ENCODE measurements at places on chromosomes 7 and 10. TPM values are rescaled to one million over a fixed set of nuclear protein-coding genes. Genes with fewer than 3 reads are reported as not detected.

Gene SH2D4B
- not detected for total RNA-seq

DNA sequence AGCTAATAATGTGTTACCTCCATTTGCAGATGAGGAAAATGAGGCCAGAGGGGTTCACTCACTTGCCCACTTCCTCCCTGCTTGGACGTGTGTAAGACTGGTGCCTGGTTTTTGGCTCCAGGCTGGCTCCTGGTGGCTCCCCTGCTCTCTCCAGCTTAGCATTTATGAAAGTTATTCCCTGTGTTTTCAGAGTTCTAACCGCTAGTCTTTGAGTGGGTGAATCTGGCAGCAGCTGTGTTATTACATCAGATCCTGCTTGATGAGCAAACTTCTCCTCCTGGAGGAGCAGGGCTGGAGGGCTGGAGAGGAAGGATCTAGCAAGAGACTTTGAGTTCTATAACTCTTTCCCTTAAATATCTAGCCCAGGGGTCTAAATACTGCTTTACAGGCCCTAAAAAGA is 80.9 kb upstream of the AGBL3 start:
- no peaks in the 10 kb centered on the region for H3K36me3 ChIP-seq
- H3K4me3 ChIP-seq: no peak overlapping the region
- no peaks in the 10 kb centered on the region for H3K27me3 ChIP-seq
- no peak overlapping the region for H3K27ac ChIP-seq
- no peaks in the 10 kb centered on the region for H3K4me1 ChIP-seq
- DNase-seq: no peak

DNA sequence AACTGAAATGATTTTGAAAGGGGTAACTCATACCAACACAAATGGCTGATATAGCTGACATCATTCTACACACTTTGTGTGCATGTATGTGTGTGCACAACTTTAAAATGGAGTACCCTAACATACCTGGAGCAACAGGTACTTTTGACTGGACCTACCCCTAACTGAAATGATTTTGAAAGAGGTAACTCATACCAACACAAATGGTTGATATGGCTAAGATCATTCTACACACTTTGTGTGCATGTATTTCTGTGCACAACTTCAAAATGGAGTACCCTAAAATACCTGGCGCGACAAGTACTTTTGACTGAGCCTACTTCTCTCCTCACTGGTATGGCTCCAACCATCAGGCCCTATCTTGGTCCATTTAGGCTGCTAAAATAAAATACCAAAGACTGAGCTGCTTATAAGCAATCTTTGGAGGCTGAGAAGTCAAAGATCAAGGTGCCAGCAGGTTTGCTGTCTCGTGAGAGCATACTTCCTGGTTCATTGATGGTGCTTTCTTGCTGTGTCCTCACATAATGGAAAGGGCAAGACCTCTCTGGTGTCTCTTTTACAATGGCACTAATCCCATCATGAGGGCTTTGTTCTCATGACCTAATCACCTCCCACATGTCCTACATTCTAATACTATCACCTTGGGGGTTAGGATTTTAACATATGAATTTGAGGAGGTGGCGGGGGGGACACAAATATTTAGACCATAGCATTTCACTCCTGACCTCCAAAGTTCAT is 173.3 kb downstream of the CFTR start:
- no peak for DNase-seq
- no peak overlapping the region for H3K27ac ChIP-seq
- no peaks in the 10 kb centered on the region for H3K27me3 ChIP-seq
- no peak overlapping the region for H3K4me3 ChIP-seq

DNA sequence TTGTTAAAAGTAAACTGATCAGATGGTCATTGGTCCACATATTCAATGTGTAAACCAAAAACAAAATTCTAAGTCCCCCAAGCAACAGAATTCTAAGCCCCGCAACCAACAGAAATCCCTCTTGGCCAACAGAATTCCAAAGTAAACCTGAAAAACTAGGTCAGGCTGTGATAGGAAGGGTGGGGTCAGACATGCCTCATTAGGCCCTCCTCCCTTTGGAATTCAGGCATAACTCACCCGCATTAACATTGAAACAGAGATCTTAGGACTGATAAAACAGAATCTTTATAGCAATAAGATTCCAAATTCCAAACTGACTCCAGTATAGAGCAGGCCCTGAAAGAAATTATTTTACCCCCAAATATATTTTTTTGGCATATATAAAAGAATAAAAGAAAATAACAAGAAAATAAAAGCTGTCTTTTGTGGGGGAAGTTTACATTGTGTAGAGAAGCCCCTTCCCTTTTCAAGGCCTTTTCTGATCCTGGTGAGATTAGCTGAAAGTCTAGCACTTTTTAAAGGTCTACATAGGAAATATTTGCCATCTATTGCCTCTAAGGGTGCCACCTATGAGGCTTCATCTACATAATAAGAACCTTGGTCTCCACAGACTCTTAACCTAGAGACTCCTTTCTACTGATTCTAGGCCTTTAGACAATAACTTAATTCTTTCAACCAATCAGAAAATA is 30.5 kb downstream of the GNAT3 start:
- no peaks in the 10 kb centered on the region for H3K4me1 ChIP-seq
- DNase-seq: no peak
- no peak overlapping the region for H3K4me3 ChIP-seq
- no peaks in the 10 kb centered on the region for H3K27me3 ChIP-seq
- no peak overlapping the region for H3K27ac ChIP-seq

DNA sequence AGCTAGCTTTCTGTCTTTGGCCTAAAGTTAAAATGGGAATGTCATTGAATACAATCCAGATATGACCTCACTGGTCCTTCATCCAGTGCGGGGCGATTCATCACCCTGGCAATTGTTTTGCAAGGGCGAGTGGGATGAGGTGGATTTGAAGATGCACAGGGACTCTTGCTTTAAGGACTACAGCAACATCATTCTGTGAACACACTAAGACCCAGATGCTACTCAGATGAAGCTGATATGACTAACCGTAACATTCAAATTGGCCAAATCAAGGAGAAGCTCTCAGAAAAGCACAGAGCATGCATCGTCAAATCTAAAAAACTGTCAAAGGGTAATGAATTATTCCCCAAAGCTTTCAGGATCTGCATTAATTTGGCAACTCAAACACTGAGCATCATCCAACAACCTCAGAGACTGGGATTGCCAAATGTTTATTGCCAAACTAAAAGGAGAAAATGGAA is 12.8 kb downstream of the CPA1 start:
- no peak overlapping the region for H3K27ac ChIP-seq
- H3K27me3 ChIP-seq: no peaks in the 10 kb centered on the region
- H3K4me1 ChIP-seq: no peaks in the 10 kb centered on the region
- no peak overlapping the region for H3K4me3 ChIP-seq
- no peaks in the 10 kb centered on the region for H3K36me3 ChIP-seq
- DNase-seq: no peak

Gene BEND7
- total RNA-seq: not detected

Gene GBX1
- total RNA-seq: not detected

GRCh38 chr7:146494952-146495596 is 378.5 kb downstream of the CNTNAP2 start:
- no peaks in the 10 kb centered on the region for H3K4me1 ChIP-seq
- no peaks in the 10 kb centered on the region for H3K36me3 ChIP-seq
- no peaks in the 10 kb centered on the region for H3K27me3 ChIP-seq
- DNase-seq: no peak
- H3K27ac ChIP-seq: no peak overlapping the region

Gene RPA3
- total RNA-seq: 33.6 TPM

Gene AMPH
- total RNA-seq: not detected

DNA sequence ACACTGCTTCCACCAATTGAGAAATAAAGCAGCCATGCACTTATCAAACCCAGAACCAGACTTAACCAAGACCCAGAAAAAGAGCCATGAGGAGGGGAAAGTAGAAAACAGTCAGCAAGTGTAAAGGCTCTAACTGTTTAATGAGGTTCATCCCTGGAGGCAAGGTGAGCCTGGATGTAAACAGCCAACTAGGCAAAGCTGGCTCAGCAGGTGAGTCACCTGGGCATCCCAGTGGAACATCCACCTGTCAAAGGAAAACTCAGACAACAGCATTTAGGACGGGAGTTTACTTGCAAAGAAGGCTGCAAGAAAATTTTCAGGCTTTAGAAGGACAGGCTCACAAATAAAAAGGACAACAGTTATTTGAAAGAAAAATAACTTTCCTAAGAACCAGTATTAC is 153.0 kb downstream of the SNX13 start:
- no peaks in the 10 kb centered on the region for H3K4me1 ChIP-seq
- peaks cover 7% of the 10 kb centered on the region for H3K36me3 ChIP-seq
- no peaks in the 10 kb centered on the region for H3K27me3 ChIP-seq
- no peak for DNase-seq

DNA sequence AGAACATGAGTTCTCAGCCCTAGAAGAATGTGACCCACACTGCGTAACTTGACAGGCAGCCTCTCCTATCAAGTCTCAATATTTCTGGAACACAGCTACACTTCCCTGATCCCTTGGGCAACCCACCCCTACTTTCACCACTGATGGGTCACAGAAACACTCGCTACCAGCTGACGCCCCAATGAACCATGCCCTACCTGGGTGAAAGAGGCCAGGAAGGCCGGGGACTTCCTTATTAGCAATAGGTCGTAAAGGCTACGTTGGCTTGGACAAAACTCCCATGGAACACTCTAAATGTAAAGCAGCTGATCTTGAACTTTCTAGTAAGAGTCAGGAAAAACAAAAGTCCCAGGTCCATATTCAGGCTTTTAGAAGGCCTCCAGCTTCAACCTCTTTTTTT is 202.3 kb upstream of the KCTD7 start:
- H3K36me3 ChIP-seq: no peaks in the 10 kb centered on the region
- no peak overlapping the region for H3K4me3 ChIP-seq
- H3K27ac ChIP-seq: no peak overlapping the region
- no peaks in the 10 kb centered on the region for H3K4me1 ChIP-seq
- DNase-seq: no peak

- H3K27me3 ChIP-seq: no peaks in the 10 kb centered on the region
- no peaks in the 10 kb centered on the region for H3K4me1 ChIP-seq
- no peak for DNase-seq
- H3K36me3 ChIP-seq: no peaks in the 10 kb centered on the region
- no peak overlapping the region for H3K4me3 ChIP-seq
- no peak overlapping the region for H3K27ac ChIP-seq
These were observed 483.6 kb downstream of the INHBA start for GRCh38 chr7:41219276-41219675.

Gene PLAU
- 3.2 TPM for total RNA-seq

- no peaks in the 10 kb centered on the region for H3K4me1 ChIP-seq
- H3K27me3 ChIP-seq: no peaks in the 10 kb centered on the region
- no peak for DNase-seq
- H3K4me3 ChIP-seq: no peak overlapping the region
These were observed 15.9 kb downstream of the TMEM209 start for GRCh38 chr7:130189343-130189742.

GRCh38 chr10:71509444-71509843 is 112.7 kb downstream of the CDH23 start:
- DNase-seq: no peak
- H3K4me1 ChIP-seq: no peaks in the 10 kb centered on the region
- H3K4me3 ChIP-seq: no peak overlapping the region
- no peak overlapping the region for H3K27ac ChIP-seq
- H3K36me3 ChIP-seq: no peaks in the 10 kb centered on the region

DNA sequence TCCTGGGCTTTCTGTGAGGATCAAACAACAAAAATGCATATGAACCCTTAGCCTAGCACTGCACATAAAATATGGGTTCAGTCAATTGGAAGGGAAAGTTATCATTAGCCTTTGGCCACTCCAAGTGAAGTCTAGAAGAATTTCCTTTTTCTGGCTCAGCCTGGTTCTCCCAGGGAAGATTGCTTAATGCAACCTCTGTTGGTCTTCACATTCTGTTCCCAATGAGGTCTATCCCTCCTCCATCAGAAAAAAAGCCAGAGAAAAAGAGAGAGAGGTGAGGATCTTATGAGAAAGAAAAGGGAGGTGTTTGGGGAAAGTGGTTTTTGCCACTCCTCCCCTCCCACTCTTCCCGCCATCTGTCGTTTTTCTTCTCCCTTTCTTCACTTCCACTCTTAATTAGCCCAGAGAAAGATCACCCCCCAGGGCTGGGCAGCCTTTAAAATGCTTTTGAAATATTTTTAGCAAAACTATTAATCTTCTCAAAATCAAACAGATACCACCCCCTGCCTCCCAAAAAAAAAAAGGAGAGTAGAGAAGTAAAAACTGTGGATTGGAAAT is 31.1 kb downstream of the CPVL start:
- H3K4me1 ChIP-seq: peaks cover 21% of the 10 kb centered on the region
- H3K4me3 ChIP-seq: no peak overlapping the region
- DNase-seq: no peak
- no peak overlapping the region for H3K27ac ChIP-seq

DNA sequence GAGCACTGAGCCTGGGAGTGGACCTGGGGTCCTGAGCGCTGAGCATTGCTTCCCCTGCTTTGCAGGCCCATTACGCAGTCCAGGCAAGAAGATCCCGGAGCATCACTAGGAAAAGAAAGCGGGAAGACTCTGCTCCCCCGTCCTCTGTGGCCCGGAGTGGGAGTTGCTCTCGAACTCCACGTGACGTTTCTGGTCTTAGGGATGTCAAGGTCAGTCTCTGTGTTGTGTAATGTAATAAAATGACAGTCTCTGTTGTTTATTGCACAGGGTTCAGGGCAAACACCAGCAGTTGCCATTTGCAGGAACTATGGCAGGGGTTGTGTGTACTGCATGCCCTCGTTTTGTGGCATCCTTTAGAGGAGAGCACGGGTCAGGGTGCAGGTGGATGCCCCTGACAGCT is 10.0 kb downstream of the IDI2 start:
- DNase-seq: no peak
- no peaks in the 10 kb centered on the region for H3K27me3 ChIP-seq
- no peaks in the 10 kb centered on the region for H3K4me1 ChIP-seq
- peaks cover 59% of the 10 kb centered on the region for H3K36me3 ChIP-seq
- no peak overlapping the region for H3K4me3 ChIP-seq
- H3K27ac ChIP-seq: no peak overlapping the region

DNA sequence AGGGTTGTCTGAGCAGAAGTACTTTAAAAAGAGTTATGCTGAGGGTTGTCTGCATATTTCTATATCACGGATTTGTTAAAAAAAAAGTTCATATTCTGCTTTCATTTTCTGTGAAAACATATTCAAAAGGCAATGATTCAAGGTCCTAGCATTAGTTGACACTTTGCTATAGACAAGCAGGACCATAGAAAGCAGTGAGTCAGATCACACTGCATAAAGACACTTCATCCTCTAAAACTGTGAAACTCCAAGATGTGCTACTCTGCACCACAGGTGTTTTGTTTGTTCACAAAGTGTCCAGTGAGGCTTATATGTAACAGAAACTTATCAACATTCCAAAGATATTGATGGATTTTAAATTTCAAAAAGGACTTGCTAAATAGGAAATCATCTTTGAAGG is 47.0 kb downstream of the SPAM1 start:
- DNase-seq: no peak
- no peak overlapping the region for H3K27ac ChIP-seq
- H3K36me3 ChIP-seq: no peaks in the 10 kb centered on the region

Data from Karpas-422 (cell line).